GM04503 (cell line): ENCODE measurements at places on chromosomes 11 and 22.

DNA sequence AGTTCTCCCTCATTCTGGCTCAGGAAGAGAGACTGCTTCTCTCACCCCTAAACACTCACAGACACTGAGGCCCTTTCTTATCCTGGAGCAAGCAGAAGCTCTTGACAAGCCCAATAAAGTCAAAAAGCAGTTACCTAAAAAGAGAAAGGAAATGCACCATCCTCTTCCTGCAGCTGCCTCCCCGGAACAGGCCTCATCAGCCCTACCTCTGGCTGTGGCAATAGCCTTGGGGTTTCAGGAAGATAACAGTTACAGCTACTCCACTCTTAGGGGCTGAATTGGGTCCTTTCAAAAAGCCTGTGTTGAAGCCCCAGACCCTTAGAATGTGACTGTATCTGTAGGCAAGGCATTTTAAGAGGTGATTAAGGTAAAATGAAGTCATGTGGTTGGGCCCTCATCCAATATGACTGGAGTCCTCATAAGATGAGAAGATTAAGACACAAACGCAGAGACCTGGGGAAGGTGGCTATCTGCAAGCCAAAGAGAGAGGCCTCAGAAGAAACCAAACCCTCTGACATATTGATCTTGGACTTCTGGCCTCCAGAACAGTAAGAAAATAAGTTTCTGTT lies 3.5 kb upstream of the LGALS12 start:
- DNase-seq, result no peak

- DNase-seq, result no peak
Observed at GRCh38 chr11:34824425-34824824, 91.8 kb downstream of the APIP start.

GRCh38 chr11:32307471-32307870 lies 127.9 kb downstream of the WT1 start:
- DNase-seq, result no peak

GRCh38 chr22:19149991-19150390 lies at the start of gene GSC2:
GSC2 (minus strand) TSS chr22:19150292; CDS start chr22:19150283, 9 bp downstream.
- DNase-seq, result no peak

- no peak for DNase-seq
Observed at GRCh38 chr11:70859180-70859579, 393.2 kb downstream of the SHANK2 start.

DNA sequence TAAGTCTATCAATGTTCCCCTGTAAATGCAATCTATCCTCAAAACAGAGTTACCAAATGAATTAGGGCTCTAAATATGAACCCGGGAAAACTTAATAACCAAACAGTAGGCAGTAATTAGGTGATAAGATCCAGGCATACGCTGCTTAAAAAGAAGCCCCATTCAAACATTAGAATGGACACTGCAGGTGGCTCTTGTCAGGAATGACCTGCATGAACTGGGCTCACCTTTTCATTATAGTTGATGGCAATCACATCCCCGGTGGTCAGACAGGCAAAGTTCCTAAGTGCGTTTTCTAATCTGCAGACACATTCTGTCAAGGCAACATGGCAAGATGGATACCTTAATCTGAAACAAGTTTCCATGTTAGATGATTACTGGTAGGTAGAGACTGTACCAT lies 14.0 kb downstream of the UFD1 start:
- no peak for DNase-seq

- no peak for DNase-seq
Observed at GRCh38 chr22:19387575-19387974, 44.0 kb downstream of the HIRA start.

- no peak for DNase-seq
Observed at GRCh38 chr11:126288237-126288636, 5.3 kb downstream of the TIRAP start.
